ENCODE measurements at places on chromosomes 12 and 14.
A peak's percentile ranks its signal among the peaks of the same experiment; 100 is the strongest.

DNA sequence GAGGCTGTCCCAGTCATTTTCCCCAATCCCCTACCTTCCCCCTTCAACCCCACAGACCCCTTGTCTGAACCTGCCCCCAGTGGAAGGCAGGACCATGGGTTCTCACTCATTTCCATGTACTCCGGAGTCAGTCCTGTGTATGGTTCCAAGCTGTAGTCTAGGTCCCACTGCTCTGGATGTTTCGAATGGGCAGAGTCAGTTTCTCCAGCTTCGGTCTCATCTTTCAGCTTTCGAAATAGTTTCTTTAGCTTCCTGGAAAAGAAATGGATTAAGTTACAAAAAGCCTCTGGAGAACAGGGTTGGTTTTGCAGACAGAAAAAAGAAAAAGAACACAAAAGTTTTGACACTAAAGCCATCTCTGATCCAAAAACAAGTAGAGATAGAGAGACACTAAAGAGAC is 167.5 kb downstream of the NTF3 start:
- no peak for DNase-seq

DNA sequence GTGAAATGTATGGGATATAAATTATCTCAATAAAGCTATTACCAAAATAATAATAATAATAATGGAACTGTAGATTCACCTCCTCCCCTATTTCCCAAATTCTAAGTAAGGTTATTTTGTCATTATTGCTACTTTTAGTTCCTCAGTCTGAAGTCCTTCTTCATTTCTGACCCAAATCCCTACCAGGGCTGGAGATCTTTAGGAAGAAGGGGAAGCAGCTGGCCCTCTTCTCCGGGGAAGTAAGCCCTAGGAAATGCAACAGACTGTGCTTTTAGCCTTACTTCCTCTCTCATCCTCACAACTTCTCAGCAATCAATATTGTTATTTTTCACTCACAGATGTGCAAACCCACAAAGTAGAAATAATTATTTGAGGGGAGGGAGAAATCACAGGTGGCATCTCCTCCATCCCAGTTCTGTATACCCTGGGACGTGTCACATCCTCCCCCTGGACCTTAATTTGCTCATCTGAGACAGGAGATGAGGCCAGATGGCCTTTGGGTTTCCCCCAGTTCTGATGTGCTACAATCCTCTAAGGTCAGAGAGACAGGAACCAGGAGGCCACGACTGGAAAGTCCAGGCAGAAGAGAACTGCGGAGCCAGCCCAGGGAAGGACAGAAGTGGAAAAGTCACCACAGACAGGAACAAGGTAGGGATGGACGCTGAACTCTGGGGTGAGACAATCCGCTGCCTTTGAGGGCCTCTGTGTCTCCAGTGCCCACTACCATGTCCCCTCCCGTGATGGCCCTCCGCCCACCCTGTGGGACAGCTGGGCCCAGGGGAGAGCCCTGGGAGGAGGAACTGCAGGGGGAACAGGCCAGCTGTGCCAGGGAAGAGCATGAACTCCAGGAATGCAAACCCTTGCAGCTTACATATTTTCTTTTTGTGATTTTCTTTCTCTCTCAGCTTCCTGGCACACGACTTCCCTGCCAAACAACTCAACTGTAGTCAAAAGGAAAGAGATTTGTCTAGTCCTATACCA is 10.6 kb upstream of the TNFRSF1A start:
- DNase-seq = no peak

GRCh38 chr12:48001505-48002413 is 2.5 kb downstream of the COL2A1 start:
- no peak for DNase-seq

DNA sequence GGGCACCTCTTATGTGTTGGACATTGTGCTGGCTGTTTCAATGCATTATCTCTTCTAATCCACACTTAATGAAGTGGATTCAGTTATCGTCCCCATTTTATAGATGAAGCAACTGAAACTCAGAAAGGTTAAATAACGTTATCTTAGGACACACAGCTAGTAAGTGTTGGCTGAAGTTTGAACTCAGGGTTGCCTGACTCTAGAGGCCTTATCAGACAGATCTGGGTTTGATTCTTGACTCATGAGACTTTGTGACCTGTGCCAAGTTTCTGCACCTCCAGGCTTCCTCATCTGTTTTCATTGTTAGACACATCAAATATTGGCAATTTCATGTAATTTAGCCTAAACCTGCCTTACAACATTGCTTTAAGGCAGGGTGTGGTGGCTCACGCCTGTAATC is 18.2 kb upstream of the IRF2BPL start:
- DNase-seq = no peak

- no peak for DNase-seq
Observed at GRCh38 chr12:42166501-42166900, 21.8 kb upstream of the GXYLT1 start.

DNA sequence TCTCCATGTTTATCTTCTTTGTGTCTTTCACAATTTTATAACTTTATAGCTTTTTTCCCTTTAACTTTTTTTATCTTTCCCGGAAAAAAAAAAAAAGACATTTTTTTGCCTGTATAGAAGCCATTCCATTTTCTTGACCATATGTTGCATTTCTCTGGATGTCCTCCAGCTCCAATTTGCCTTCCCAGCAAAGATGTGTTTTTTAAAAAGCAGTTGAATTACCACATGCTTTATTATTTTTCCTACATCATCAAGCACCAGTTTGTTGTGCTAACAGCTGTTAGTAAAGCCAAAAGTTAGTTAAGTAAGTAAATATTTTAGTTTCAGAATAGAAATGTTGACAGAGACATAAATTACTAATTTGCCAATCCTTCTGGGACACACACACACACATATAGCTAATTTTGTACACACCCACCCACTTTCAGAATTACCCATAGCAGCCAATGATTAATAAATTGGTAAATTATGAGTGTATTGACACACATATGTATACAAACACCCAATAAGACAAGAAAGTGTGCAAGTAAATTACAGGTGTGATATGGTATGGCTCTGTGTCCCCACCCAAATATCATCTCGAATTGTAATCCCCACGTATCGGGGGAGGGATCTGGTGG is 118.3 kb downstream of the SLC38A6 start:
- peak; percentile 43 for DNase-seq

DNA sequence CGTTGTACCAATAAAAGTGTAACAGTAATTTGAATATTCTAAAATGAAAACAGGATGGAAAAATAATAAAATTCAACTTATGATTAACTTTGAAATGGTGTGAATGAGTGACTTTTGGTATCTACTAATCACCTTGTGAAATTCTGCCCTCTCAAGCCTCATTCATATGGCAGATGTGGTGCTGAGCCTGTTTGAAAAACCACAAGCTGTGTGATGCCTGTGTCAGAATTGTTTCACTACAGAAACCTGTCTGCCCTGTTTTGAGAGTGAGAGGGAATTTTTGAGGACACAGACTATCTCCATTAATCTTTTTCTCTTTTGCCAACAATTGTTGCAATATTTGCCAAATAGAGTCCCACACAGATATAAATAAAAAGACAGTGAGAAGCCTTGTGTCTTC is 3.9 kb upstream of the RNU6-7 start:
- DNase-seq = no peak

- no peak for DNase-seq
Observed at GRCh38 chr12:1322821-1323220, 271.6 kb downstream of the FBXL14 start.

DNA sequence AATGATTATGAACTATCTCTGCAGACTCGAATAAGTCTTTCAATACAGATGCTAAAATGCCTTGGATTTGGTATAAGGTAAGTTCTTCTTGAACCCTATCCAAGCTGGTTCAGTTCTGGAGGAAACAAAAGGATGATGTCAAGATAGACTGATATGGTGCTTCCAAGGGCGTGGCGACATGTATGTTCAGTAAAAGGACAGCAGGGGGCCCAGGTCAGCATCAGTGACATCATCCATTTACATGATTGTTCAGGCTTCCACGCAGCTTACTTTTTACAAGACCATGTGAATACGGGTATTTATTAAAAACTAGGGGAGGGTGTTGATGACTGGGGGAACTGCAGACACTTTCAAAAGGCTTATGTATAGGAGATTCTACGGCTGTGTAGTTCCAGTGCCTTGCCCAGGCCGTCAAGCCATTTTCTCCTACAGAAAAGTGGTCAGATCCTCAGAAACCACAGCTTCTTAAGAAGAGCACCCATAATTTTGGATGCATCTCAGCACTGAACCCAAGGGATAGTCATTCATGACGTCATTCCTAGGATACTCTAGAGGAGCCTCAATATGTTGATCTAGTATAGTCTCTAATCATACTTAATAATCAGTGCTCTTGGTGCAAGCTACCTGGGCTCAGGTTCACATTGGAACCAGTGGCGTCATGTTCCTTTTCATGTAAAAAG is 527.7 kb downstream of the FUT8 start:
- no peak for DNase-seq

GRCh38 chr12:41367726-41368405 is 179.7 kb downstream of the PDZRN4 start:
- DNase-seq = no peak

DNA sequence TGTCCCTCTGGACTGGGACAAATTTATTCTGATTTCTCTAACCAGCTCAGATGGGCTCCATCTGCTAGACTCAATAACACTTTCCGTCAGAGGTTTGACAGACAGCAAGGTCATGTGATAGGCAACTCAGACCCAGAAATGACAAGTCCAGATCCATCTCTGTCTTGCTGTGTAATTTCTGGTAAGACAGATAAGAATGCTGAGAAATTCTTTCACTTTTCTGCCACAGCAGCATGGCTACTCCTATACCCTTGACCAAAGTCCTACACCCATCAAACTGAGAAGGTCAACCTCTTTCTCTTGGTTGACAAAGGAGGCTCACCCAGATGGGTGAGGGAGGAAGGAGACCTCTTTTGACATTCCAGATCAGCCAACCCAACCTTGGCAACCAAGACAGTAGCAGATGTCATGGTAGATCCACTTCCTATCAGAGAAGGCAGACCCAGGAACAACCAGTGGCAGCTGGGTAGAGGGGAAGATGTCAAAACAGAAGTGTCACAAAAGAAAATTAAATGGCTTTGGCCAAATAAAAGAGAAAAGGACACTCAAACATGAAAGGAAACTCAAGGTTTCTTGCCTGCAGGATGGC is 36.9 kb upstream of the PRKAB1 start:
- DNase-seq = no peak

DNA sequence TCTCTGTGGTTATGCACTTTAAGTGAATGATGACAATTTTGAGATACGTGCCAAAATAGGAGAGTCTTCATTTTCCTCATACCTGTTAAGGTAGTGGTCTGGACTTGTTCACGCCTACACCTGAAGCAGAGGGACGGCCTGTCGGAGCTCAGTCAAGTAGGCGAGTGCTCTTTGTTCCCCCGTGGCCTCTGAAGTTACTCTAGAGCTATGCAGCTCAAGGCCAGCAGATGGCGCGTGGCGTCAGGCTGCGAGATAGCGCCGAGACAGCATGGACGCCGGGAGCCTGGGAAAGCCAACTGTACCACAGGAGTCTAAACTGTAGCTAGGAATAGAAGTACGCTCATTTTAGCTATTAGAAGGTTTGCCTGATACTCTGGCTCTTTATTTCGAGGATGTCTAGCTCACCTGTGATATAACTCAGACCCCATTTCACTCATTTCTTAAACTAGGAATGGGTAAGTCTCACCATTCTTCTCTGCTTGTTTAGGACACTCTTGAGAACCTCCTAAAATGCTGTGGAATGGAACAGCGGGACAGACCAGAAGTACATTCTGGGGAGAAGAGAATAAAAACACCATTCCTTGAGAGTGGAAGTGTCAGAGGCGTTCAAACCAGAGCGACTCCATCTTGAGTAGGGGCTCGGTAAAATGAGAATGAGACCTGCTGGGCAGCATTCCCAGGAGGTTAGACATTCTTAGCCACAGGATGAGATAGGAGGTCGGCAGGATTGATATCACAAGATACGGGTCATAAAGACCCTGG is 267.4 kb upstream of the HMGA2 start:
- peak; percentile 69 for DNase-seq

- no peak for DNase-seq
Observed at GRCh38 chr12:79614730-79615129, 76.0 kb downstream of the PAWR start.

GRCh38 chr14:79201564-79202207 is 1009.6 kb downstream of the DIO2 start:
- no peak for DNase-seq

DNA sequence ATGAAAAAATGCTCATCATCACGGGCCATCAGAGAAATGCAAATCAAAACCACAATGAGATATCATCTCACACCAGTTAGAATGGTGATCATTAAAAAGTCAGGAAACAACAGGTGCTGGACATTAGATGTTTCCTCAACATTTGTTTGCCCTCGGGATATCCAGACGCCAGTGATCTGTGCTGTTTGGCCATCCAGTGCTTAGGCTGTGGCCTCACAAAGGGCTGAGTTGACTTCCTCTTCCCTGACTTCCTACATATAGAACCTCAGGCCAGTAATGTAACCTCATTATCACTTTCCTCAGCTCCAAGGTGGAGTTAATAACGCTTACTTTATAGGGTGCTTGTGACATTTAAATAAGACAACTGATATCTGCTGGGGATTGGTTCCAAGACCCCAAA is 51.8 kb downstream of the SLC15A5 start:
- DNase-seq = no peak

GRCh38 chr12:63976902-63977395 is 132.4 kb downstream of the SRGAP1 start:
- no peak for DNase-seq

- DNase-seq = no peak
Observed at GRCh38 chr12:16763901-16764300, 157.9 kb upstream of the LMO3 start.

DNA sequence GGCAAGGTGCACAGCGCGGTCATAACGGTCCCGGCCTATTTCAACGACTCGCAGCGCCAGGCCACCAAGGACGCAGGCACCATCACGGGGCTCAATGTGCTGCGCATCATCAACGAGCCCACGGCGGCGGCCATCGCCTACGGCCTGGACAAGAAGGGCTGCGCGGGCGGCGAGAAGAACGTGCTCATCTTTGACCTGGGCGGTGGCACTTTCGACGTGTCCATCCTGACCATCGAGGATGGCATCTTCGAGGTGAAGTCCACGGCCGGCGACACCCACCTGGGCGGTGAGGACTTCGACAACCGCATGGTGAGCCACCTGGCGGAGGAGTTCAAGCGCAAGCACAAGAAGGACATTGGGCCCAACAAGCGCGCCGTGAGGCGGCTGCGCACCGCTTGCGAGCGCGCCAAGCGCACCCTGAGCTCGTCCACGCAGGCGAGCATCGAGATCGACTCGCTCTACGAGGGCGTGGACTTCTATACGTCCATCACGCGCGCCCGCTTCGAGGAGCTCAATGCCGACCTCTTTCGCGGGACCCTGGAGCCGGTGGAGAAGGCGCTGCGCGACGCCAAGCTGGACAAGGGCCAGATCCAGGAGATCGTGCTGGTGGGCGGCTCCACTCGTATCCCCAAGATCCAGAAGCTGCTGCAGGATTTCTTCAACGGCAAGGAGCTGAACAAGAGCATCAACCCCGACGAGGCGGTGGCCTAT is 875 bp downstream of the HSPA2 start:
- DNase-seq = no peak

- DNase-seq = no peak
Observed at GRCh38 chr12:83826112-83826511, 1086.5 kb downstream of the SLC6A15 start.

- no peak for DNase-seq
Observed at GRCh38 chr12:64716371-64716770, 42.8 kb downstream of the GNS start.

- DNase-seq = peak; percentile 8
Observed at GRCh38 chr12:85468356-85469157, 188.5 kb downstream of the ALX1 start.

- no peak for DNase-seq
Observed at GRCh38 chr12:29030006-29030405, 119.1 kb upstream of the FAR2 start.

GRCh38 chr14:29734732-29735131 is 192.9 kb downstream of the PRKD1 start:
- no peak for DNase-seq

GRCh38 chr14:104877806-104878550 is 12.9 kb downstream of the CEP170B start:
- DNase-seq = no peak

All from AG04450 (cell line).